ENCODE measurements at places on chromosomes 4 and X.

DNA sequence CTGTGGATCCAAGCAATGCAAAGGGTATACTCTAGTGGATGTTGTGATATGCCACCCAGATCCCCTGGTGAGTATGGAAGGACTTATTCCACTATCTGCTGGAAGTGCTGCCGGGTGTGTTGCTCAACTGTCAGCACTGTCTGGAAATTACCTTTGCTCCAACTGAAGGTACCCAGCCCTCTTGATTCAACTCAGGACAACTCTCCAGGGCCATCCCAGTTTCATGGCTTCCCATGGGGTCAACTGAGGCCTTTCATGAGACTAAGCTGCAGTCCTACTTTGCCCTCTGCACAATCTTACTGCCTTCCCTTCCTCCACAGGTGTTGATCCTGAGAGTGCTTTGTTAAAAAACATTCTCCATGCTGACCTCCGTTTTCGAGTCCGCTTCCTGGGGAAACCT is 99.8 kb downstream of the SPRY1 start:
- no peaks in the 10 kb centered on the region for H3K36me3 ChIP-seq
- H3K27me3 ChIP-seq: no peaks in the 10 kb centered on the region
- no peak overlapping the region for H3K4me3 ChIP-seq
- DNase-seq: no peak

DNA sequence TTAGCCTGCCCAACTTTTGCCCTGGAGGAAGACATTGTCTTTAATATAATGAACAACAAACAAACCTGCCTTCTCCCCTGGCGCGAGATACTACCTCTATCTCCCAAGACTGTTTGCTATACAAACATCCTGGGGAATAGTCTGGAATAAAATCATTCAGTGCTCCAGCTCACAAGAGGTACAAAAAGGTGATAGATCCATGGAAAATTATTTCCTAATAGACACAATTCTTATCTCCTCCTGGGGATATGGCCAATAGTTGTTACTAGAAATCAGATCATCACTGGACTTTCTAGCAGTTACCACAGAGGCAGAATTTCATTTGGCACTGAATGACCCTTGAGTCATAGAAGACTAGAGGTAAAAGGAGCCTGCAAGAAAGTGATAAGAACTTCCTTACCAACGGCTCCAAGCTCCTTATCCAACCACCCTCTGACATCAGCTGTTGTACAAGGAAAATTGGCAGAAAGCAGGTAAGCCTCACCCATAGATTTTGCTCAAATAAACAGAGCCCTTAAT is 38.1 kb downstream of the MID1 start:
- H3K27me3 ChIP-seq: no peaks in the 10 kb centered on the region
- no peak for DNase-seq
- no peaks in the 10 kb centered on the region for H3K36me3 ChIP-seq
- no peaks in the 10 kb centered on the region for H3K4me1 ChIP-seq
- H3K4me3 ChIP-seq: no peak overlapping the region

DNA sequence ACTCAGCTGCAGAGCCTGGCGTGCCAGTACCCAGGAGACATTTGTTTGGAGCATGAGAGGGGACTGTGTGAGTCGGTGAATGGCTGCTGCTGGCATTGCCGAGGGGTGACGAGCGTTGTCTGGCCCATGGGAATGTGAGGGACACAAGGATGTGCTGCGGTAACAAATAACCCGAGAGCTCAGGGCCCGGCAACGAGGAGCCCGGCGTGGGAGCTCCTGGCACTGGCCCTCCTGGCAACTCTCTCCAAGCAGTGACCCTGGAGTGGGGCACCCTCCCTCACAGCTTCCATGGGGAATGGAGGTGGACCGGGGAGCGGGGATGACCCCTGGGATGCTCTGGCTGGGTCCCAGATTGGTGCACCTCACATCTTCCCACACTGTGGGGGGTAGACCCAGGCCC is 44.0 kb upstream of the SORCS2 start:
- DNase-seq: no peak
- no peaks in the 10 kb centered on the region for H3K36me3 ChIP-seq
- H3K4me1 ChIP-seq: no peaks in the 10 kb centered on the region
- H3K27me3 ChIP-seq: no peaks in the 10 kb centered on the region

- no peak overlapping the region for H3K27ac ChIP-seq
- H3K36me3 ChIP-seq: no peaks in the 10 kb centered on the region
- H3K4me3 ChIP-seq: no peak overlapping the region
- DNase-seq: no peak
- H3K27me3 ChIP-seq: no peaks in the 10 kb centered on the region
Observed at GRCh38 chr4:139267301-139267700, 12.7 kb downstream of the MGARP start.

DNA sequence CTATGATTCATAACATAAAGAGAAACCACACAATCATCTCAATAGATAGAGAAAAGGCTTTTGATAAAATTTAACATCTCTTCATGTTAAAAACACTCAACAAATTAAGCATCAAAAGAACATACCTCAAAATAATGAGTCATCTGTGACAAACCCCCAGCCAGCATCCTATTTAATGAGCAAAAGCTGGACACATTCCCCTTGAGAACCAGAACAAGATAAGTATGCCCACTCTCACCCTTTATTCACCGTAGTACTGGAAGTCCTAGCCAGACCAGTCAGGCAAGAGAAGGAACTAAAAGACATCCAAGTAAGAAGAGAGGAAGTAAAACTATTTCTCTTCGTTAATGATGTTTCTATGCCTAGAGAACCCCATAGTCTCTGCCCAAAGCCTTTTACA is 507.2 kb downstream of the PABPC4L start:
- H3K4me3 ChIP-seq: no peak overlapping the region
- H3K27ac ChIP-seq: no peak overlapping the region
- no peaks in the 10 kb centered on the region for H3K36me3 ChIP-seq
- no peaks in the 10 kb centered on the region for H3K27me3 ChIP-seq
- H3K4me1 ChIP-seq: no peaks in the 10 kb centered on the region

- H3K36me3 ChIP-seq: no peaks in the 10 kb centered on the region
- H3K27me3 ChIP-seq: no peaks in the 10 kb centered on the region
- H3K4me3 ChIP-seq: no peak overlapping the region
Observed at GRCh38 chr4:11073621-11074051, 355.1 kb downstream of the HS3ST1 start.

DNA sequence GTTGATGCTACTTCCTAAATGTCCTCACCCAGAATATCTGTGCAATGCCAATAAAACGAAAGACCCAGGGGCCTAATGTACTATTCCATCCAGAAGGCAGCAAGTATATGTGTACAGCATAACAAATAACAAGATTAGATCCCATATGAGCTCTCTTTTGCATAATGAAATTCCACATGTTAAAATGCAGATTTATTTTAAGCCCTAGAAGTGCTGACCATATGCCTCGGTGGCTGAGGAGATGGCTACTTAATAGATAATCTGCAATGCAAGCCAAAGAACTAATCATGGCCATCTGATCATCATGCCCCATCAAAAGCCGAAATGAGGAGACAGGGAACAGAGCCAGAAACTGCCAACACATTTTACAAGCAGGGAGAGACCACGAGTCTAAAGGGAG is 293.5 kb downstream of the KCNIP4 start:
- H3K4me1 ChIP-seq: no peaks in the 10 kb centered on the region
- H3K27ac ChIP-seq: no peak overlapping the region
- DNase-seq: no peak
- H3K36me3 ChIP-seq: no peaks in the 10 kb centered on the region
- no peaks in the 10 kb centered on the region for H3K27me3 ChIP-seq
- H3K4me3 ChIP-seq: no peak overlapping the region

DNA sequence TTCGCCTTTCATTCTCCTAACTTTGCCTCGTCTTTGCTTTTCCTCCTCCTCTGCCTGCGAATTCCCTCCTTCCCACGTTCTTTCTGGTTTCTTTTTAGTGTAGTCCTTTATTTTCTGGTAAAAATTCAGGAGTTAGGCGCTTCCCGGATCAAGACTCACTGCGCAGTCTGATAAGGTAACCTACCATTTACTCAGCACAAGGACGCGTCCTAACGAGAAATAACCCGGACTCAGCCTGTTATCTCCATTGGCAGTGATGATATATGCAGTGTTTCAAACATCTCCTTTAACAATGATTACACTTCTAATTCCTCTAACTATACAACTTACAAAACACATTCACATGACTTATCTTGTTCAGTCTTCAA is 357 bp upstream of the ETNPPL start:
- H3K27me3 ChIP-seq: peaks cover 8% of the 10 kb centered on the region
- no peaks in the 10 kb centered on the region for H3K36me3 ChIP-seq
- H3K4me3 ChIP-seq: peak overlapping the region; percentile 66
- no peaks in the 10 kb centered on the region for H3K4me1 ChIP-seq
- no peak for DNase-seq

All from tibial nerve (tissue), 4 donors.